Fibroblast of skin of left biceps (primary cell): ENCODE measurements at places on chromosomes 4 and X.
A peak's percentile ranks its signal among the peaks of the same experiment; 100 is the strongest.

GRCh38 chr4:149993030-149993429 lies 85.2 kb upstream of the DCLK2 start:
- no peak for DNase-seq

DNA sequence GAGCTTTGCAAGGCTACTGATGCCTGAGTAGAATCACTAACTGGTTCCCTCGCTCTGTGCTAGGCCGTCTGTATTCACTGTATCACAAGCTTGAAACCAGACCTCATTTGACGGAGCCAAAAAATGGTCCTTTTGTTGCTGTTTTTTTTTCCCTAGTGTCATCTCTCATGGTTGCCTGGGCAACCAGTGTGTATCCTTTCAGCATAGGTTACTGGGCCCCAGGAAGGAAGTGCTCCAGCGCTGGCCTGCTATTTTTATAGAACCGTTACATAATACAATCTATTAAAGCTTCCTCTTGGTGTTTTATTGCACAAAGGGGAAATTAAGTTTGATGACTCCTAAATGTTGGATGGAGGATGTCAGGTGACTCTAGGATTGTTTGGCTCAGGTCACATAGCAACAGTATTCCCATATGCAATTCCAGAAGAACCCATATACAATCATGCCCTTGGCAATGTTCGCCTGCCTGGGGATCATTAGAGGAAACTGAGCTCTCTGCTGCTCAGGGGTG lies 220.4 kb downstream of the SPRY1 start:
- DNase-seq = no peak

DNA sequence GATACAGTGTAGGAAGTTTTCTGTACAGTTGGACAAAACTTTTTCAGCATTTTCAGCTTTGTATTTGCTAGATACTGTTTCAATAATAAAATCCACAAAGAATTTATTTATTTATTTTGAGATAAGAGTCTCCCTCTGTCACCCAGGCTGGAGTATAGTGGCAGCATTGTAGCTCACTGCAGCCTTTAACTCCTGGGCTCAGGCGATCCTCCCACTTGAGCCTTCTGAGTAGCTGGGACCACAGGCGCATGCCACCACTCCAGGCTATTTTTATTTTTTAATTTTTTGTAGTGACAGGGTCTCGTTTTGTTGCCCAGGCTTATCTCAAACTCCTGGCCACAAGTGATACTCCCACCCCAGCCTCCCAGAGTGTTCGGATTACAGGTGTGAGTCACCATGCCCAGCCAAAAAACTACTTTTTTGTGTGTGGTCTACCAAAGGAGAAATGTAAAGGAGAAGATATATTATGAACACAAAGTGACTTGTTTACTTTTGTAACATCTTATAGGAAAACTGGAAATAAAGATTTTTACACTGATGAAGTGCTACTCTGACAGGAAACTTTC lies 13.0 kb upstream of the SOWAHD start:
- DNase-seq = no peak

DNA sequence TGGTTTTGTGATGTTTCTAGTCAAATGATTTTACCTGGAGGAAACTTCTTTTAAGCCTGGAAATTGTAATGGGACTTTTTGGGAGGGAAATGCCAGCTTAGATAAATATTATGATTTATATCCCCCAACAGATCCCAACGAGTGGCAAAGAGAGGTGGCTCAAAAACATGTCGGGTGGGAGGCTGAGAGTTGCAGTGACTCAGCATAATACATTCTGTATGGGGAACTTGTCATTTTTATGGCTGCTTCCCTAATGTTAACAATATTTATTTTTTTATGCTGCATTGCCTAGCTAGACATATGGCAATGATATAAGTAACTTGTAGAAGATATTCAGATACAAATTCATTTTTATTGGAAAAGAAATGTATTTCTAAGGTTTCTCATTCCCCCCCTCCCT lies 219.0 kb downstream of the ARHGAP10 start:
- DNase-seq = no peak

DNA sequence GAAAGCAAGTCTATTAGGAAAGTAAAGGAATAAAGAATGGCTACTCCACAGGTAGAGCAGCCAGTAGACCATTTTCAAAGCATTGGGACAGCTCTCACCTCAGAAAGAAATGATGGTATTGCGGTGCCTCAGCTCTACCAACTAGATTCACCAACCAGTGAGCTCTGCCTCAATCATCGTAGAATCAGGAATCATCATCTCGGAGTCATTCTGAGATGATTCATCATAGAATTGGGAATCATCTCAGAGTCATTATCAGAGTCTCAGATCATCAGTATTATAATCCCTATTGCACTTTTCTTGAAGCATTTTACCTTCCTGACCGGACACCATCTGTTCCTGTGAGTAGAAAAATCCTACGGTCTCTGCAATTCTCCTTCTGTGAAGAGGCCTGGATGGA lies 17.5 kb upstream of the SAT1 start:
- DNase-seq = no peak

DNA sequence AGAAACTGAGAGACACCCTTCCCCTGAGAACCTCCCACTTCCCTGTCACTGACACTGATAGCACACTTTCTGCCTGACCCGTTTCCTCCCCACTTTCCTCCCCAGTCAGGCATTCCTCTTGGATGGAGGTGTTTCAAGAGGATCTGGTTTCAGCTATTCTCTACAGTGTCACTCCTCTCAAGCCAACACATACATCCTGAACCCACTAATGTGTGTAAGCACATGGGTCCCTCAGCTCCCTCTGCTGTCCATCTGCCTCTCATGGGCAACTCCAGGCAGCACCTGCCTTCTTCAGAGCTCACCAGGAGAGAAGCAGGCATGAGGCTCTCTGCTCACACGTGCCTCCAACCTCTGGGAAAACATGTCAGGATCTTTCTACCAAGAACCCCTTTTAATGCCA lies 207.6 kb downstream of the NAF1 start:
- no peak for DNase-seq

DNA sequence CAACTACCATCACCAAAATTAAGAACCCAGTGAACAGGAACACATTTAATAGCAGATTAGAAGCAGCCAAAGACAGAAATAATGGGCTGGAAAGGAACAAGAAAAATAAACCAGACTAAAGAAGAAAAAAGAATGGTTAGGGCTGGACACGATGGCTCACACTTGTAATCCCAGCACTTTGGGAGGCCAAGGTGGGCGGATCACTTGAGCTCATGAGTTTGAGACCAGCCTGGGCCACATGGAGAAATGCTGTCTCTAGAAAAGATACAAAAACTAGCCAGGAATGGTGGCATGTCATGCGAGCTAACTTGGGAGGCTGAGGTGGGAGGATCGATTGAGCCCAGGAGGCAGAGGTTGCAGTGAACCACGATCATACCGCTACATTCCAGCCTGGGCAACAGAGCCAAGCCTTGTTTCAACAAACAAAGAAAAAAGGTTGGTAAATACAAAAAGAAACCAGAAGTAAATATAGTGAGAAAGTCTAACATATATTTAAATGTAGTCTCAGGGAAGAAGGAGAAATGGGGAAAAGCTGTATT lies 102.0 kb downstream of the AFAP1 start:
- no peak for DNase-seq

DNA sequence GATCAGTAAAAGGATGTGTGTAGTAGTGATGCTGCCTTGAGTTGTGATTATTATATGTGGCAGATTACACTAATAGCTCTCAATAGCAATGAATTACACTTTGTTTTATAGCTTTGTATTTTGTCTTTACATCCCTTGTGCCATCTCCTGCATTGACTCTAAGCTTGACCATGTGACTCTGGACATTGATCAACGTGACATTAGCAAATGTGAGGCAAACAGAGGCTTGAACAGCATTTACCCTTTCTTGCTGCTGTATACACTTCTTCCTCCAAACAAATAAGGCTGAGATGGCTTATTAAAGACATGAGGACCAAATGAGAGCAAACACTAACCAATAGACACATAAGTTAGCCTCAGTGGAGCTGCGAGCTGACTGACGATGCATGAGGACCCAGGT lies 63.5 kb downstream of the MAD2L1 start:
- DNase-seq = no peak

DNA sequence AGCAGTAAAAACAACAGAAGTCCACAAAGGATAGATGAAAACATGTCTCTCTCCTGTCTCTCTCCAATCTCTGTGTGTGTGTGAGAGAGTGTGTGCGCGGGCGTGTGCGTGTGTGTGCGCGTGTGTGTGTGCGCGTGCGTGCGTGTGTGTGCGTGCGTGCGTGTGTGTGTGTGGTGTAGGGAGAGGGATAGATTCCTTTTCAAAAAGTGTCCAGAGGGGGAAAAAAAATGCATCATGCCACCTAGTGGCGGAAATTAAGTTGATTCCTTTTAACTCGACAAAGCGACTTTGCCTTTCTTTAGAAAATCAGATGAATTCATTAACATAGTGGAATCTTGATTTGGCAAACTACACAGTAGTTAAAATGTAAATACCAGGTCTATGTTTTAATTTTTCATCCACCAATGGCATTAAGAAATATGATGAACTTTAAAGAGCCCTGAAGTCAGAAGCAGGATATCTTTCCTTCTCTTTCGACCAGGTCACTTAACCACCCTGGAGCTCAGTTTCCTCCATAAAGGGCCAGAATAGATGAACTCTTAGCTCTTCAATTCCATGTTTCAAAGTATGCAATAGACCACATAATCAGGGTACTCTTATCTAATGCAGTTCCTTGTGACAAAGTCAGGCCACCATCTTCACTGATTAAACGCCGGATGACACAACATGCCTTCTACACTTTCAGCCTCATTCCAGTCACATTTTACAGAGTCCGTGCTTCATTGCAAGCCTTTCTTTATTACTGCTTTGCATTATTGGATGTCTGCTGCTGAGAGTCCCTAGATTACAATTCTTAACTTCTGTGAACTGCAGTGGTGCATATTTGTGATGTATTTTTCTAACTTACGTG lies 162.8 kb downstream of the FBXO8 start:
- DNase-seq = peak; percentile 62

DNA sequence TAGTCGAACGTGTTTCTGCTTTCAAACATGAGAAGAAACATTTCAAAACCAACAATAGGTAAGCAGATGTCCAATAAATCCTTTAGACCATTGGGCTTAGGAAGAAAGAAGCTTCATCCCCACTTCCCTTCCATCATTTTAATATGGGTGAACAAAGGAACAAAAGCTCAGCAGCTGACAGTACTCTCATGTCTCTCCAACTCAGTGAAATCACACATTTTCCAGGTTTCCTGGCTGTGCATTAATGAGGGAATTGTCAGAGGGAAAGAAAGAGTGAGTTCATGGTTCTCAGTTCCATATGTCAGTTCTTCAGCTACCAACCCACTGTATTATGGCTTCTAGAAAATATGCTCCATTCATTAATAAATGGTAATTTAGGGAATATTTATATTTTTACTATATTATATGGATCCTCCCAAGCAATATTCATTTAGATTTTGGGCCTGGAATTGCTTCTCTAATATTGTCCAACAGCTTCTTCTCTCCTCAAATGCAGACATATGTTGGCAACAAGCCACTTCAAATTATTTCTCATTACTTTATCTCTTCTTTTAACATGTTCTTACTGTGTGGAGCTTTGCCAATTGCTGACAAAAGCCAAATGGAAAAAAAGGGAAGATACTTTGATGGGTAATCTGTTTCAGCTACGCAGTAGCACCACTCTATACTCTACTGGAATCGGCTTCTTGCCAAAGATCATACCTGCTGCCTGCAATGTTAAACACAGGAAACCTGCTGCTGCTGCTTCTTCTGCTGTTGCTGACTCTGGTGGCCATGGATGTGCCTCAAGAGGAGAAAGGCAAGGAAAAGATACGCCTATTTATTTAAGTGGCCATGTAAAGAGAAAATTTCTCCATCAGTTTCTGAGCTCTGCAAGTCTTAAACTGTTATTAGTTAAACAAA lies 1757.6 kb downstream of the ARAP2 start:
- no peak for DNase-seq

DNA sequence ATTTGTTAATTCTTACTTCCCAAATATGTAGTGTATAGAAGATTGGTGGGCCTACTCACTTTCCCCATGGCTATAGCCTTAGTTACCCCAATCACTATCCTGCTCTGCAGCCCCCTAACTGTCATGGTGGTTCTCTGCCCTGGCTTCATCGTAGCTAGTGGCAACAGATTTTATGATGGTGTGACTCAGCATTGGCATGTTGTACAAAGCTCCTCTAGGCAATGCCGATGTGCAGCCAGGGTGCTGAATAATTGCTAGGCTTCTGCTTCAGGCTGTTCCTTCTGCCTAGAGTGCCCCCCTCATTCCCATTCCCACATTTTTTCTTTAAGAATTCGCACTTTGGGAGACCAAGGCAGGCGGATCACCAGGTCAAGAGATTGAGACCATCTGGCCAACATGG lies 35.2 kb downstream of the AFF2 start:
- DNase-seq = no peak

DNA sequence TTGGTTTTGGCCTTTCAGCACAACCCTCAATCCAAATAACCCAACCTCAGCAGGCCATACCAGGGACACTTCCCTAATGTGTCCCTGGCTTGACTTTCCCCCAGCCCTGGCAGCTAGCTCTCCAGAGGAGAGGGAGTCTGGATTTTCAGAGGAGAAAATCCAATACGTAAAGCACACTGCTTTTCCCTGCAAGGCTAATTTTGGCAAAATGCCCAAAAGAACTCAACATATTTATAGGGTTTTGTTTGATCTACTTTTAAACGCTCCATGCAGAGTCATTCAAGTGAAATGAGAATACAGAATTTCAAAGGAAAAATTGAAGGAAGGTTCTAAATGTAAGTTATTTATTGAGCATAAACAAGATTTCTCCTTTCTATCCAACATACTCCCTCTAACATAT lies 167.2 kb downstream of the SH3KBP1 start:
- DNase-seq = no peak

GRCh38 chrX:125646195-125646594 lies 326.5 kb downstream of the TEX13C start:
- no peak for DNase-seq

GRCh38 chrX:134502686-134503085 lies 42.7 kb downstream of the HPRT1 start:
- no peak for DNase-seq

- no peak for DNase-seq
These were observed 76.9 kb upstream of the KLF3 start for GRCh38 chr4:38587106-38587505.

GRCh38 chr4:155530290-155530689 lies 136.4 kb upstream of the GUCY1A1 start:
- no peak for DNase-seq

DNA sequence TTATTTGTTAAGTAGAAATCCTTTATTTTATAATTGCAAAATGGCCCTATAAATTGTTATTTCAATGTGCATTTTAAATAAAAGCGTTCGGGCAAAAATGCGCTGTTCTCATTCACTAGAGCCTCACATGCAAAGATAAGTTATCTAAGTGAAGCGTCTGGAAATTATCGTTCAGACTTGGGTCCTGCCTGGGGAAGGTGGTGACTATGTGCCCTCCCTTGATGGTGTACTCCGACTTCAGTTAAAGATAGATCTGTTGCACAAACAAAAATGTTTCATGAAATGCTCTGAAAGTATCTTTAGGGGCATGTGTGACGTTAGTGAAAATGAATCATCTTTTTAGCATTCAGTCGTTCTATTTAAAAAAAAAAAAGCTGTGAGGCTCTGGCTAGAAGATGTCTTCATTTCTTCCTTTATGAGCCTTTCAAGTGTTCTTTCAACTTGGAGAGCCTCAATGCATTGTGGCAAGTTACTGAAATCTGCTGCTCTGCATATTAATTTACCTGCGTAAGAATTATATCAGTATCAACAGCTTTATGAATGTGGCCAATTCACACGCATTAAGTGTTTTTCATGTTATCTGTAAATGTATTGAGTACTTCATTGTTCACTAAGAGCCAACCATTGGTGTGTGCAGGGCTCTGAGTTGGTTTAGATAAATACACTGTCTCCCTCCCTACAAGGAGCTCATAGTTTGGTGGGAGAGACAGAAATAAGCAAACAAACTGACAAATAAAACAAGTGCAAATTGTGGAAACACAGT lies 83.0 kb downstream of the AFF1 start:
- DNase-seq = peak; percentile 44
